T-helper 1 cell (primary cell): ENCODE measurements at places on chromosomes 11 and 22.

GRCh38 chr22:30747493-30747892 is 52.8 kb downstream of the OSBP2 start:
- no peak for DNase-seq

GRCh38 chr11:12727563-12728211 is 53.5 kb downstream of the TEAD1 start:
- no peak for DNase-seq

- DNase-seq = no peak
Measured at GRCh38 chr11:19345519-19345847, 104.7 kb upstream of the E2F8 start.

- DNase-seq = no peak
Measured at GRCh38 chr22:35524966-35525686, 15.5 kb upstream of the RASD2 start.

- DNase-seq = peak; percentile 61
Measured at GRCh38 chr11:59053387-59053786, 32.7 kb upstream of the GLYATL1B start.

DNA sequence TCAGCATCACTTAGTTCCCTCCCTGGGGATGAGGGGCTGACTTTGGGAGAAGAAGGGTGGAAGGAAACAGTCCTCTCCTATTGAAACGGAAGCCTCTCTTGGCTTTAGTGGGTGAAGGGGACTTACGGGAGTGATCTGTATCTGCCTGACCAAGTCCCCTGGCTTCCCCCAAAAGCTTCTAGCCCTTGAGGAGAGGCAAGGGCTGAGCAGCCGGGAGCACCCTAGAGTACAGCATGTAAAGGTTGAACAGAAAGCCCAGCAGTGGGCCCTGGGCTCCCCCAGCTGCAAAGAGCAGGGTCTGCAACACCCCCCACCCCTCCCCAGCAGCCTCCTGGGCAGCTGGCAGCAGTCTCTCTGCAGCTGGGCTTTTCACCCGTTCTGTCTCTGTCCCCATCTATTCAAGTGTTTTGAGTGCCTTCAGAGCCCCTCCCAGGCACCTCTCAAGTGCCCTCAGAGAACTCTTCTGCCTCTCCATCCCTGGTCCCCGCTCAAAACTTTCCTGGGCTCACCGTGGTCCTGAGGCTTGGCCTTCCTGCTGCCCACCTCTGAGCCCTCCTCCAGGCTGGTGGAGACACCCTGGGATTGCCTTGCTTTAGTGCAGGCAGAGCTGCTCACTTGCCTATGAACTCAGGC is 2.7 kb downstream of the CAPN5 start:
- no peak for DNase-seq

- peak; percentile 84 for DNase-seq
Measured at GRCh38 chr22:41780746-41781505, 19.6 kb upstream of the CCDC134 start.

DNA sequence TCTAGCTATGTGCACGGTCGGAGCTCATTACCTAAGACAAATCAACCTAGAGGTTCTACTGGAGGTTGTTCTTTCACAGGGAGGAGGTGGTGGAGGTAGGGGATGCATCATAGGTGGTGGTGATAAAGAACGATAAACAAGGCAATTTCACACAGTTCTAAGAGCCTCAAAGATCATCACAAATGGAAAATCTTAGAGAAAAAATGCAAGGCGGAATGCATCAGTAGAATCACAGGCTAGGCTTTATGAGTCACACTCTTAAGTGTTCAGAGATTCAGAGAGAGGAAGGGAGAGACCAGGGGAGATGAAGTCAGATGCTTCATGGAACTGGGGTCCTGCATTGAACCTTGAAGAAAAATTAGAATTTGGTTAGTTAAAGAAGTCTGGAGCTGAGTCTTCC is 58.3 kb downstream of the TMPRSS5 start:
- no peak for DNase-seq
